ENCODE measurements at places on chromosomes 16 and 17.

DNA sequence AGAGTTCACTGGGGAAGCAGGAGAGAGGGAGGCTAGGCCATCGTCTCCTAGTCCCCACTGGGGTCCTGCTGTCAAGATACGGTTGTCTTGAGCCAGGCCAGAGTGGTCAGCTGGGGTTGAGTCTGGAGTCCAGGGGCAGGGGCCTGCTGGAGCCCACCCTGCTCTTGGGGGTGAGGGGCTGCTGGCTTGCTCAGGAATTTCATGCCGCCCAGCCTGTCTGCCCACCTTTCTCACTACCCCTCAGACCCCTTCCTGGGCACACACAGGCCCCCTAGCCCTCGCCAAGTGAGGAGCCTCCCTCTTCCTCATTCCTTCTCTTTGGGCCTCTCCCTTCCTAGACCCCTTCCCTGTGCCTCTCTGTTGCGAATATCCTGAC lies 1.3 kb downstream of the TRAF7 start:
- no peak for DNase-seq

- DNase-seq, result no peak
Measured at GRCh38 chr17:82089723-82090548, 8.1 kb downstream of the FASN start.

GRCh38 chr17:73291260-73291801 lies 20.5 kb downstream of the CDC42EP4 start:
- peak; percentile 31 for DNase-seq

GRCh38 chr17:55434721-55435120 lies 13.1 kb upstream of the MMD start:
- DNase-seq, result peak; percentile 41

GRCh38 chr17:3963237-3964201 lies 718 bp downstream of the ATP2A3 start:
- peak; percentile 79 for DNase-seq

DNA sequence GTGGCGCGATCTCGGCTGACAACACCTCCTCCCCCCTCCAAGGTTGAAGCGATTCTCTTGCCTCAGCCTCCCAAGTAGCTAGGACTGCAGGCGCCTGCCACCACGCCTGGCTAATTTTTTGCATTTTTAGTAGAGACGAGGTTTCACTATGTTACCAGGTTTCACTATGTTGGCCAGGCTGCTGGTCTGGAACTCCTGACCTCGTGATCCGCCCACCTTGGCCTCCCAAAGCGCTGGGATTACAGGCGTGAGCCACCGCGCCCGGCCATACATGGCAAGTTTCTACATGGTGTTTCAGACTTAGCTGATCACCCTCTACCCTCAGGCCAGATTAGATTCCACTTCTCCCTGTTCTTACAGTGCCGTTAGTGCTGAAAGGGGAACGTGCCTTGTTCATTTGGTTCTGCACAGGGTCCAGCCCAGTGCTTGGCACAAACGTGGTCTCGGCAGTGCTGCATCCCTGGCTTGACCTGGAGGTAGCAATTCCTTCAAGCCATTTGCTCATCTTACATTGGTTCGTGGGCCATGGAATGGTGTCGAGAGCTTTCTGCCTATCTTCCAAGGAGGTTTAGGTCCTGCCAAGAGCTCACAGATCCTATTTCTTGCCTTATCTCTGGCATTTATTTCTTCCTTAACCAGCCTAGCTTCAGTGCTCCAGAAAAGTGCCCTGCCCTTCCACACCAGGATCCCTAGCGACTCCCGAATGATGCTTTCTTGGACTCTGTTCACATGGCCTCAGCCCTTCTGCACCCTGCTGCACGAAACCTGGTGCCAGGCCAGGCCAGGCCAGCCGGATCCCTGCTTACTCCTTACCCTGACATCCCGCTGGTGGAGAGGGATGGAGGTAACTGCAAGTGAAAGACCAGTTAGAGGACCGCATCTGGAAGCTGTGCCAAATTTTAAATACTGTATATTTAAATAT lies 14.8 kb upstream of the AURKB start:
- DNase-seq, result no peak

GRCh38 chr16:2015947-2016208 lies 3.7 kb upstream of the NPW start:
- DNase-seq, result no peak

DNA sequence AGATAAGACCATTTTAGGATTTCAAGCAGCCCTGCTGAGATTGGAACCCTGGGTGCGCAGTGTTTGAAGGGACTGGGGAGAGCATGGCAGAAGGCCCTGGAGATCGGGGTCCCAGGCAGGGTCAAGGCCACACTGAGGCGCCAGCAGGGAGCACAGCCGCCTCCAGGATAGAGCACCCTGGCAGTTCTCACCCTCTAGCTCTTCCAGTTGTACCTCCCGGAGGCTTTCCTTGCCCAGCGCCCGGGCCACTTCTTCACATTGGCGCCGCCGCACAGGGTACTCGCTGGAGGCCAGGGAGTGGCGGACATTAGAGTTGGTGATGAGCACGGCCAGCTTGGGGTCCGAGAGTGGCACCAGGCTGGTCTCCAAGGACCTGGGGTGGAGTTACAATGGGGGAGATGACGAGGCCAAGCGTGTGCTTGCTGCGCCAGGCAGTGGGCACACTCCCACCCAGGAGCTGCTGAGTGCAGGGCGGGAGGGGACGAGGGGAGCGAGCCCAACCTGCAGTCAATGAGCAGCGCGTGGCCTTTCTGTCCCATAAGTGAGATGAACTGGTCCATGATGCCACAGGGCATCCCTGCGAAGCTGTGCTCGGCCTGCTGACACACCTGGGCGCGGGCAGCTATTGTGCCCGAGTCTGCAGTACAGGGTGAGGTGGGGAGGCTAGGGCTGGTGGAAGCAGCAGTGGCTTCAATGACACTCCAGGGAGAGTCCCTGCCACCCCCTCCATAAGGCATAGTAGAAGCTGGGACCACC lies 2.3 kb downstream of the GALK1 start:
- no peak for DNase-seq

DNA sequence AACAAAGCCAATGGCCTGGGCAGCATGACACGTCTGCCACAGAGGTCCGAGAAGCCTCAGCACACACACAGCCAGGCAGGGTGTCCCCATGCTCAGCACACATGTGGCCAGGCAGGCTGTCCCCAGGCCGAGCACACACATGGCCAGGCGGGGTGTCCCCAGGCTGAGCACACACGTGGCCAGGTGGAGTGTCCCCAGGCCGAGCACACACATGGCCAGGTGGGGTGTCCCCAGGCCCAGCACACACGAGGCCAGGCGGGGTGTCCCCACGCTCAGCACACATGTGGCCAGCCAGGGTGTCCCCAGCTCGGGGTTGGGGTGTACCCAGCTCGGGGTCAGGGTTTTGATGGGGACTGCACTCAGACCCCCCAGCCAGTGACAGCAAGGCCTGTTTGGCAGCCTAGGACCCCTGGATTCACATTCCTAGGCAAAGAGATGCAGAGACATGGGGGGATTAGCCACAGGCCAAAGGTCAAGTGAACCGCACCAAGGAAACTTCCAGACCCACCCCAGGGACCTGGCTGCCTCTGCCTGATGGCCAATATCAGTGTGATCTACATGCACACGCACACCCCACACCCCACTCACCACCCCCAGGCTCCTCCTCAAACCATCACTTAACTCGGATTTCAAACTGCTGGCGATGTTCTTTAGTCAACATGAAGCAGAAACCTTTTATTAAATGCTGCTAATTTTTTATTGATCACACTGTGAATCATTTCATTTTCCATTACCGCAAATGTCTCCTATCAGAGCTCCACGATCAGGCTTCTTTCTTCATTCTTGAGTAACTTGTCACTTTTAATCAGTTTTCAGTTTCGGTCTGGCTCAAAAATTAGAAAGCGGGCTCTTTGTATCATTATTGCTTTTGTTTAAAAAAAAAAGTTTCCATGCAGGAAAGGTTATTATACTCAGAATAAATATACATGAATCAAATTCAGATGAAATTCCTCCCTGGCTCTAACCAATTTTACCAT lies 111.4 kb downstream of the ZNF423 start:
- no peak for DNase-seq

DNA sequence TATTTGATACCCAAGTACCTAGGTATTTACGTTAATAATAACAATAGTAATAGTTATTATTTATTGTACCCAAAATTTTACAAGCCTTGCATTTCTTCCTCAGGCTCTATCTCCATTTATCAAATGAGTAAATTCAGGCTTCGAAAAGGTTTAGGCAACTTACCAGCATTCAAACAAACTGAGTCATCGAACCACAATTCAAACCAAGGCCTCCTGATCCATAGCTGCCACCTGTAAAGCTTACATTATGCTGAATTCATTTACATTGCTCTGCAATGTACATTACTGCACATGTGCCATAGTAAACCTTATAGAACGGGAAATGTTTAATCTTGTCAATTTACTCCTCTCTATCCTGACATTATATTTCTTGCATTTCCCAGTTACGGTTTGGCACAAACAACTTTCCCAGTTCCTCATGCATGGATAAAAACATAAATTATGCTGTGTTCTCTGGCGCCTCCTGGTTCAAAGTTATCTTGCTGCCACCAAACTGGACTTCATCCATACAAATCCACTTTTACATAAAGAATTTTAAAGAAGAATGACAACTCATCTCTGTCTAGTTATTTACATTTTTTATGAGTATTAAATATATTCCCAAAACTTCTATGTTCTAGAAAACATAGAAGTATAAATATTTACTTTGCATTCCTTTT lies 360.6 kb upstream of the SOX9 start:
- no peak for DNase-seq

DNA sequence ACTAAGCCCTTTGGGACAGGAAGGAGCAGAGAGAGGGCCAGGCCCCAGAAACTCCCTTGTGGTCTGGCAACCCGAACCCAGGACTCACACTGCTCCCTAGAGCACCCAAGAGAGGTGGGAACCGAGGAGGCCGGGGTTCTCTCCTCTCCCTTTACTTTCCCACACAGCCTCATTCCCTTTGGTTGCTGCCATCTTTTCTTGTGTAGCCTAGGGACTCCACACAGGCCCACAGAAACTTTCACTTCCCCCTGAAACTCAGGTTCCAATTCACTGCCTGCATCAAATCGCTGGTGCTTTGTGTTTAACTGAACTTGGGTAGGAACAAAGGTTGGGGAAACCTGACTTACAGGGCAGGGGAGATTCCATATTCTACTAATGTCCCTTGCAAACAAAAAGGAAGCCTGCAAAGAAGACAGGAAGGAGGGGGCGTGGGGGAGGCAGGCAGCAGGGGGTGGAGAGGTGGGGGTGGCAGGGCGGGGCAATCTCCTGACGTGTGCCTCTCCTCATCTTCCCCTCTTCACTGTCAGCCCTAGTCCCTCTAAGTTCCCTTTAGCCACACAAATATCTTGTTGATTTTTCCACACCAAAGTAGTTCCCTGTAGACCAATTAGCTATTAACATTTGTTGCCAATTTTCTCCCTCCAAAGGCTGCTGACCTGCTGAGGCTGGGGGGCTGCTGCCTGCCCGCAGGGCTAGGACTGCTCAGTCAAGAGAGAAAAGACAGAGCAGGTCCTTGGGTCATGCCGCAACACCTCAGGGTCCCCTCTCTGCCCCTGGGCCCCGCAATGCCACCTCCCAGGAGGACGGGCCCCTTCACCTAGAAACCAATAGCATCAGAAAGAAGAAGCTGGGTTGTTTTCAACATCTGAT lies 8.0 kb downstream of the ST3GAL2 start:
- peak; percentile 72 for DNase-seq

GRCh38 chr17:70190959-70191805 lies 21.9 kb downstream of the KCNJ2 start:
- DNase-seq, result no peak

DNA sequence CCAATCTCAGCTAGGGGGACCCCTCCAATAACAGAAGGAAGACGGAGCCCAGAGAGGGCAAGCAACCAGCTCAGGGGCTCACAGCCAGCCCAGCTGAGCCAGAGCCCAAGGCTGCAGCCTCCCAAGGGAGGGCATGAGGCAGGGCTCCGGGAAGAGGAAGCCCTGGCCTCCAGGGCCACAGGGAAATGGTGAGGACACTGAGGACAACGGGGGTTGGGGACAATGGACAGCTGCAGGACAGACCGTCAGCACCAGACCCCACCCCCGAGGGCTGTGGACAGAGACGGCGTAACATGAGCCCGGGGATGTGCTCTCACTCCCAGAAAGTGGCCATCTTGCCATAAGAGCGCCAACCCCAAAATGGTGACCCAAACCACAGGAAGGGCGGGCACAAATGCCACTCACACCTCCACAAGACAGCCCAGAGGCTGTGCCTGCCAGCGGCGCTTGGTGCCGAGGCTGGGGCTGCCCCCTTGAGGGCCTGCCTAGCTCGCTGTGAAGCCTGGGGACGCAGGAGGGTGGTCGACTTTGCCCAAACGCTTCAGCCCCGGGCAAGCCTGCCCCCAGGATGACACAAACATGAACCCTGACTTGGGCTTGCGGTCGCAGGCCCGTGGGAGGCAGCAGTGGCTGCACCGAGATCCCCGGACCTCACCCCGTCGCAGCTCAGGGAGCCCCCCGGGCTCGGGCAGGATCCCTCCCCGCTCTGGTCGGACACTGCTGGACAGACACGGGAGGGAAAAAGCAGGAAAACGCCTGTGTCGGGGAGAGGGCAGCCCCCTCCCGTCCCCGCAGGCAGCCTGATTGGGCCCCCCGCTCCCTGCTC lies 10.5 kb downstream of the PIMREG start:
- no peak for DNase-seq

GRCh38 chr17:2955931-2956582 lies 107.3 kb downstream of the OR1D5 start:
- DNase-seq, result no peak

DNA sequence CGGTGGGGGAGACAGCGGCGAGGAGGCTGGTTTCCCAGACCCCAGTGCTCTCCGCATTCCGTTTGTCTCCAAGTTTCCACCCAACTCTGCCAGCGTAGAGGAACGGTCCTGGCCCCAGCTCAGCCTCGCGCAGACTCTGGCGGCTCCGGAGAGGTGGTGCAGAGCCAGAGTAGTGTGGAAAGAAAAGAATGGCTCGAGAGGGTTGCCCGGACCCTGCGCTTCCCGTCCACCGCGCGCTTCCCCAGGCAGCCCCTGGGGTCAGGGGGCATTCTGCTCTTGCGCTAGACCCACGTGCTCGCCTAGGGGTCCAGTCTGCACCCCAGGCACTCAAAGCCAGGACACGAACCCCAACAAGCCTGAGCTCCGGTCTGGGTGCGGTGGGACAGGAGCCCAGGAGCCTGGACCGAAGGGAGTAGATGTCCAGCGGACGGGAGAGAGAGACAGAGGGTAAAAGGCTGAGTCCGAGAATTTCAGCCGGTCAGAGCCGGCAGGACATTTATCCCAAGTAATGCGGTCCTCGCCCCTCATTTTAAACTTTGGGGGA lies 3.8 kb downstream of the PMP22 start:
- DNase-seq, result no peak

DNA sequence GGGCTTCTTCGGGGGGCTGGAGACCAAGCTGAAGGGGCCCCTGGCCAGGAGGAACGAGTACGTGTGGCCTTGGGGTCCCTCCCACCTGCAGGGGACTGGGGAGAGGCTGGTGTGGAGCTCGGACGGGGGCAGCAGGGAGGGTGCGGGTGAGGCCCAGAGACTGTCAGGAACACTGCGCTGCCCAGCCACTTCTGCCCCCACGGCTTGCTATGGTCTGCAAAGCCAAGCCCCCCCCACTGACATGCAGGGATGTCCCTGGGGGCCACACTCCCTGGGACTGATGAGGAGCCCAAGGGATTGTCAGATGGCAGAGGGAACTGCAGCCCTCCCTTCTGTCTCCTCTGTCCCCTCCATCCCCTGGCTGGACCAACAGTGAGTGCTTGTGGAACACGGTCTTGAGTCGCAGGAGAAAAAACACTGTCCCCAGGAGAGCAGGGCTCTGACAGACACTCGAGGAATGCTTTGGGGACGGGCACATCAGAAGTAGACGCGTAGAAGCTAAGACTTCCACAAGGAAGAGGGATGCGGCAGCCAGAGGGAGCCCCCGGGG lies 34.6 kb downstream of the CIBAR2 start:
- DNase-seq, result no peak

GRCh38 chr17:55926276-55926990 lies 175.6 kb downstream of the PCTP start:
- no peak for DNase-seq

- no peak for DNase-seq
Measured at GRCh38 chr17:60323754-60324153, 68.2 kb downstream of the USP32 start.
